ENCODE measurements at places on chromosomes 2 and 18. TPM values are rescaled to one million over a fixed set of nuclear protein-coding genes. Genes with fewer than 3 reads are reported as not detected.

COL4A4 gene
- total RNA-seq = 3.8 TPM

MEX3C gene
- 15.9 TPM for total RNA-seq

NR4A2 gene
- total RNA-seq = 3.7 TPM

VWC2L gene
- total RNA-seq = not detected

TMEM37 gene
- 5.4 TPM for total RNA-seq

DUSP2 gene
- 4.0 TPM for total RNA-seq

ARHGAP28 gene
- total RNA-seq = 3.0 TPM

CYP26B1 gene
- 12.8 TPM for total RNA-seq

PNKD gene
- total RNA-seq = 54.5 TPM

INHBB gene
- 0.74 TPM for total RNA-seq

PPP1R1C gene
- 5.4 TPM for total RNA-seq
